ENCODE measurements at places on chromosomes 11 and 22.

- no peak for DNase-seq
Measured at GRCh38 chr22:38861927-38862326, 10.1 kb downstream of the CBX6 start.

DNA sequence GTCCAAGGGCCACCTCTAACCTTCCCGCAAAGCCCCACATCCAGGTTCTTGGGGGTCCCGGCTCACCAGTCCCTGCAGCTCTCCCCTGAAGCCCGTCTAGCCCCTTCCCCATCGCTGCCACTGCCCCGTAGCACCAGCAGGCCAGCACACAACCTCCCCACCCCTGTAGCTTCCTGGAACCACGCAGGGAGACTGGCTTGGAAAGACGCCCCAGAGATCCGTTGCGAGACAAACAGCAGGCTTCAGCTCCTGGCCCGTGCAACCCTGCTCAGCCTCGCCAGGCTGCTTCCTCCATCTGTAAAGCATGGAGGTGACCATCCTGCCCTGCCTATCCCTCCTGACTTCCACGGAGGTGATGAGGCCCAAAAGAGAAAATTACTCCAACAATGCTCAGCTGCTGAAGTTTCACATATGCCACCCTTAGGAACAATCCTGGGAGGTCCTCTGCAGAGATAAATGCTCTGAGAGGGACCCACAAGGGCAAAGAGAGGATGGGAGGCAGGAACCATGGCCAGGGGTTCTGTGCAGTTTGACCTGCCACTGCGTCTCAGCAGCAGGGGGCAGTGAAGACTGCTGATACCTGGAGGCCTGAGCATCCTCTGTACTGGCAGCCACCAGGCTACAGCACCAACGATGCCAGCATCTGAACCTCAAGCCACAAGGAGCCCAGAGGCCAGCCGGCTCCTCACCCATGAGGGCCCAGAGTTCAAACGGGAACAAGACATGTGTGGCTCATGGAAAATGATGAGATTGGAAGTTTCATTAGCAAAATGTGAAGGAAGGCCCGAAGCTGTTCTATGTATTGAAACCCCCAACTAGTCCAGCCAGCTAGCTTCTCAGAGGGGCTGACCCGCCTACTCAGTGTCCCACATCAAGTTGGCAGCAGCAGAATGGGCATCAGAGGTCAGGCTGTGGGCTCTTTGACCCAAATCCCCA is 16.1 kb downstream of the DGCR2 start:
- no peak for DNase-seq

DNA sequence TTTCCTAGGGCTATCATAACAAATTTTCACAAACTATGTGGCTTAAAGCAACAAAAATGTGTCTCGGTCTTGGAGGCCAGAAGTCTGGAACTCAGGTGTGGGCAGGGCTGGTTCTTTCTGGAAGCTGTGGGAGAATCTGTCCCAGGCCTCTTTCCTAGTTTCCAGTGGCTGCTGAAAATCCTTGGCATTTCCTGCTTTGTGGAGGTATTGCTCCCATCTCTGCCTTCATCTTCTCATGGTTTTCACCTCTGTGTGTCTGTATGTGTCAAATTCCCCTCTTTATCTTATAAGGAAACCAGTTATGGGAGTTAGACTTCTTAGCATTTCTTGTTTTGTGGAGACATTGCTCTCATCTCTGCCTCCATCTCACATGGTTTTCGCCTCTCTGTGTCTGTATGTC is 130.4 kb upstream of the PLET1 start:
- DNase-seq: no peak

DNA sequence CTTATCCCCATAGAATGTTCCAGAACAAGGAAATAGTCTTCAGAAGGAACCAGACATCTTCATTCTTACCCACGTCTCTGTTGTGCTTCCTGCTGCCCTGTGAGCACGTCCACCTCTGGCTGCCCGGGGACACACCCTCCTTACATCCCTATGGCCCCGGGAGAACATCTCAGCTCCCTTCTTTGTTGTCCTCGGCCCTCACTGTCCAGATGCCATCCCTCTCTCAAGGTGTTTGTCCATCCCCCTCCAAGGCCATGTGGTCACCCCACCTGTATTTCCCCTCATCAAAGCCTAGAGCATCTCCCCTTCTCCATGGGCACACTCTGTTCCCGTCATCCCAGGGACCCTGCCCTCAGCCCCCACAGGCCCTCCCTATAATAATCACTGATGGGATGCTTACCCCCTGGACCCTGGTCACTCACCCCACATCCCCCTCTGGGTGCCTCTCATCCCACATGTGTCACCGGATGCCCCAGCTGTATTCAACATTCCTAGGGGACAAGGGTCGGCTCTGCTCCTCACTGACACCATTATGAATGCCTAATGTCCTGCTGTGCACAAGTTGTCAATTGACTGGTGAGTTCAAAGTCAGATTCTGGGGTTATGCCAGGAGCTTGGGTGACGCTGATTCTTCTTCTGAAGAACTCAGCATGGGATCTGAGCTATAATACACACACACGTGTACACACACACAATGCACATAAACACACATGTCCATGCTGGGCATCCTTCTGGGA is 28.8 kb downstream of the IGLL5 start:
- DNase-seq: no peak

DNA sequence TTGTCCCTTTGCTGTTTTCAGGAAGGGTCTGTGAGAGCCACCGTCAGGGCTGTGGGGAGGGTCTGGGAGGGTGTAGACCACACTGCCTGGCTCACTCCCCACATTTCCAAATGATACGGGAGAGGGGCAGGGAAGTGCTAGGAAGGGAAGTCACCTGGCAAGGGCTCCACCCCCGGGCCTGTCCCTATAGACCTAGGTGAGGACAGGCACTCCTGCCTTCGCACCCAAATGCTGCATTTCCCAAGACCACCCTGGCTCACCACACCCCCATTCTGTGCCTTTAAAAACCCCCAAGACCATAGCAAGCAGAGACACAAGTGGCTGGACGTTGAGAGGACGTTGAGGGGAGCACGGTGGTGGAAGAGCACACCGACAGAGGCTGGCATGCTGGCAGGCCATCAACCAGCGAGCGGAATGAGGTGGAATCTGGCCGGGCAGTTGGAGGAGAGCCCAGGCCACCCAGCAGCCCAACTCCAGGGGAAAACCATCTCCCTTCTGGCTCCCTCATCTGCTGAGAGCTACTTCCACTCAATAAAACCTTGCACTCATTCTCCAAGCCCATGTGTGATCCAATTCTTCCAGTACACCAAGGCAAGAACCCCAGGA is 45.7 kb downstream of the GNB1L start:
- no peak for DNase-seq

DNA sequence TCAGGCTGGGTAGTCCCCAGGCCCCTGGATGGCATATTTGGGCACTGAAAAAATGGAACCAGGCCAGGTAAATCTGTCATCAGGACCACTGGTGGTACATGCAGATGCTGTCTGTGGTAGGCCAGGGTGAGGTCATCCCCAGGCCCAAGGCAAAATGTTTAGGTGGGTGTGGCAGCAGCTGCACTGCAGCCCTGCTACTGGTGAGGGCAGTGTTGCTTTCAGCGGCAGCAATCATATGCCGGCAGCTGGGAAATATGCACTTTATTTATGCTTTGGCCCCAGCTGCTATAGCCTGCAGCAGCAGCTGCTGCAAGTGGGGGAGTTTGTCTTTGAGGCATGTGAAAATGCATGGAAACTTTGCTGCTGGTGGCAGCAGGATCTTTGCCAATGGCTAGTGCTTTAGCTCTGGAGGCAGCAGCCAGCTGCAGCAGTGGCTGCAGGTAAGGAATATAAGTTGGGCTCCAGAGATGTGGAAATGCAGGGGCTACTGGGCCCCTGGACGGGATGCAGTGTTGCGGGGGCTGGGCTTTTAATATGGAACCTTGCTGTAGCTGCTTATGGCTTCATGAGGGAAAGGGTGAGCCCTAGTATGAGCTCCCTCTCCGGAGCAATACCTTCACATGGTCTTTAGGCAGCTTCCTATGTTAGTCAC is 365.7 kb upstream of the CADM1 start:
- no peak for DNase-seq

DNA sequence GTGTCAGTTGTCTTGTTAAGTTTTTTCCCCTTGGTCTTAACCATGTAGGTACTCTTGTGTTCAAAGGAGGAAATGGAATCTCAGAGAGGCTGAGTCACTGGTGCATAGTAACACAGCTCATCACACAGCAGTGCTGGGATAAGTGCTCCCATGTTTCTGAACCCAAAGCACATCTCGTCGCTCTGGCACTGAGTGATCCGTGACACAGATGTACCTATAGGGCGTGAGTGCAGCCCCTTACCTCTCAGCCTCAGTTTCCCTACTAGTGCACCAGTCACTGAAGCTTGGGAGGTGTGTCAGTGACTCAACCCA is 234.0 kb downstream of the ST3GAL4 start:
- DNase-seq: no peak

Measured in stimulated activated CD4-positive, alpha-beta T cell treated with anti-CD3 and anti-CD28 coated beads, Interleukin-1b, Interleukin-23, amount 100 ng/mL, for 1 hour (primary cell).